Aorta (tissue), 5 donors: ENCODE measurements at places on chromosomes 6 and 20. TPM values are rescaled to one million over a fixed set of nuclear protein-coding genes. Genes with fewer than 3 reads are reported as not detected.

GRCh38 chr20:53926428-53927028 lies 143.9 kb downstream of the BCAS1 start:
- DNase-seq = no peak

DNA sequence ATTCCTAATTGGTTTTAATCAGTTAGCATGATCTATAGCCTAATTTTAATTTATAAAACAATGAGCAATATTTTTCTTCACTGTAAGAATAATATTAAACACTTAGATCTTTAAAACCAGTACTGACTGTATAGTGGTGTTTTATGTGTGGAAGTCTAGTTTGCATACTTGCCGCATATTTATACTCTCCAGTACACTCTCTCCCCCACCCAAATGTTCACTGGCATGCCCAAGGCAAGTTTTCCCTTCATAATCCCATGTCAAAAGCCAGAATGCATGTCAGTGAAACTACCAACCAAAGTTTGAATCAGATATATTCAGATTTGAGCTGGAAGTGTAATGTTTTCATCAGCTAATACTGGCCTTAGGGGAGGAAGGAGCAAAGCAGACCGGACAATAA lies 506.1 kb downstream of the PHF3 start:
- no peak for DNase-seq

DNA sequence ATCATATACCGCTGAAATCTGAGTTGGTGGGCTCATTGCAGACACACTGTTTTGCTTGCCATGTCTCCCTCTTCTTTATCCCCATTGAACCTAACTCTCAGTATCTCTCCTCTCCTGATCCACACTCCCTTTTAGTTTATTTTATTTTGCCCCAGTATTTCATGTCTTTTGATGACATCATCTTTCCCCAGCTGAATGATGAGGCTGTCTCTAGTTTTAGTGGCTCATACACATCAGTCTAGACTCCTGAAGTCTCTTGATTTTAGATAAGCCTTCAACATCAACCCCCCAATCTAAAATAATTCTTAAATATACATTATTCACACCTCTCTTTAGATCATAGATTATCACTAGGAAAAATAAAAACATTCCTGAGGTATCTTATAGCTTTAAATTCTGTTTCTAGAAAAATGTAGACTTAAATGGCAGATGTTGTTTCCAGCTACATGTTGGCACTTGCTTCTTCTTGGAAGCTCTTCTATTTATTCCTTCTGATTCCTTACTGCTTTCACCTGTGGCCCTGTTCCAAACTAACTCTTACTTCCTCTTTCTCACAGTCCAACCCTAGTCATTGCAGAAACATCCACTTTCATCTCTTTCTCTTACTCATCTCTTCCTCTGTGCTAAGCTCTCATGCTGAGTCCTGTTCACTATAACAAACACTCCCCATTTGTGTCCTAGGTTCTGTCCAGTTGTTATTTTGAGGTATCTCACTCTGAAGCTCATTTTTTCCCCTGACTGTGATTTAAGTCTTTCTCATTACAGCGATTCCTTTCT lies 191.9 kb upstream of the SLC35B3 start:
- DNase-seq = no peak

GRCh38 chr6:10431423-10432164 lies 16.7 kb upstream of the TFAP2A start:
- no peak for DNase-seq

DNA sequence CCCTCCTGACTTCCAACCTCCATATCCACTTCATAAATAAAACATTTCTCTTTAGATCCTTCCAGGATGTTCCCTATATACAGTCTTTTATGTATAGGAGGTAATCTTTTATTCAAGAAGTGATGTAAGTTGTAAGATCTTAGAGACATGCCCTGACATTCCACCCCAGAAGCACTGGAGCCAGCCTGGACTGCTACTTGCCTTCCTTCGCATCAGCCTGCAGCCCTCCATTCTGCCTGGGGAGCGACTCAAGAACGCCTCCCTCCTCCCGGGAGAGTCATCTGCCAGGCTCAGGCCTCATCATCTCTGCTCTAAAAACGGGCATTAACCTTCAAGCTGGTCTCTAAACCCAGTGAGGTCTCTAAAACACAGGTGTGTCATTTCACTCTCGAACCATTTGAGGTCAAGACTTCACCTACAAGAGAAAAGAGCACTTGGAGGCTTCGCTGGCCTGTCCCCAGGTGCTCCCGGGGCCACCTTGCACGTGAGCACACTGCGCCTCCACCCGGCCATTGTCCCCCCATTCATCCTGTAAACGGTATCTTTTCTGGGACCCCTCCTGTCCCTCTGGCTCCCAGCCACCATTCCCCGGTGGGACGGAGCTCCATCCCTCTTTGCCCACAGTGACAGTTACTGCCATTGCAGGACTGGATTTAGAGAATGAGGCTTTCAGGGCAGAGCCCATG lies 107.5 kb upstream of the PDE10A start:
- no peak for DNase-seq

- no peak for DNase-seq
These were observed 246.3 kb upstream of the PREP start for GRCh38 chr6:105649192-105649591.

- DNase-seq = no peak
These were observed 336.4 kb upstream of the SOX4 start for GRCh38 chr6:21257125-21257524.

GRCh38 chr20:3208786-3209256 lies 477 bp upstream of the ITPA start:
- no peak for DNase-seq

GRCh38 chr6:41176189-41176588 lies 13.3 kb upstream of the TREM2 start:
- no peak for DNase-seq

Gene PDE7B
- total RNA-seq = 6.9 TPM

DNA sequence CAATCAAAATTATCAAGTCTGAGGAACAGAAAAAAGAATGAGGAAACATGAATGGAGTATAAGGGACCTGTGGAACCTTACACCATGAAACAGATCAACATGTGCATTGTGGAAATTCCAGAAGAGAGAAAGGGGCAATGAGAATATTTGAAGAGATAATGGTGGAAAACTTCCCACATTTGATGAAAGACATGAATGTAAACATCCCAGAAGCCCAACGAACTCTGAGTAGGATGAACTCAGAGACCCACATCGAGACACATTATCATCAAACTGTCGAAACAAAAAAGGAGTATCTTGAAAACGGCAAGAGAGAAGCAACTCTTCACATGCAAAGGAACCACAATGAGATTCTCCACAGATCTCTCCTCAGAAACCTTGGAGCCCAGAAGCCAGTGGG lies 371.1 kb downstream of the CDKAL1 start:
- no peak for DNase-seq

- no peak for DNase-seq
These were observed 13.9 kb upstream of the SCUBE3 start for GRCh38 chr6:35199866-35200265.

DNA sequence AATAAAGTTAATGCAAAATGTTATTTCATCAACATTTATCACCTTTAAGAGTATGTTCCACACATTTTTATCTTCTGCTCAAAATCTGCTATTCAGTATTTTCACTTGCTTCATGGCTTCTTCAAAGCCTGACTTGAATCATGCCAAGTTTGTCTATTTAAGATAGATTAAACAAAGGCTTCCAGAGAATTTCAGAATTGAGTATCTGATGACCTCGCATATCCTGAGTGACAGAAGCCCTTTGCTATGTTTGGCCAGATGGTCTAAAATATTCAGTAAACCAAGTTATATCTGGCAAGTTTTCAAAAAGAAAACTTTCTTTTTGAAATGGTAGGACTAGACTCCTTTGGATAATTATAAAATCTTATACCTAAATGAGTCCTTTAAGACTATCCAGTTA lies 348.9 kb upstream of the KCNQ5 start:
- no peak for DNase-seq

- DNase-seq = no peak
These were observed 17.3 kb downstream of the KIAA0408 start for GRCh38 chr6:127441881-127442280.

- no peak for DNase-seq
These were observed 28.2 kb downstream of the ZNF337 start for GRCh38 chr20:25668446-25668845.

DNA sequence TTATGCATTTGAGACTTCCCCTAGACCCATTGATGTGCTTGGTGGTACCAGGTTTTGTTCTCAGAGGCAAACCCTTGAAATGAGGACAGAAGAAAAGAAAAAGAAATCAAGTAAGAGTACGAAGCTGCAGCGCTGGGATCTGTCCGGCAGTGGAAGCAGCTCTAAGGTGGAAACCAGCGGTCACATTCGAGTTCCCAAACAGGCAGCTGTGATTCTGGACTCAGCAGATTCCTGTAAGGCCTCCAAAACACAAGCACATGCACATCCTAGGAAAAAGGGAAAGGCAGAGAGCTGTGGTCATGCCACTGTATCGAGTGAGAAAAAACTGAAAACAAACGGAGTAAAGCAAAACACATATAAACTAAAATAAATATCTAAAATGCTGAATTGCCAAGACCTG lies 4.5 kb downstream of the FAM217B start:
- no peak for DNase-seq

GRCh38 chr6:29825848-29826247 lies 1.8 kb upstream of the HLA-G start:
- DNase-seq = no peak

DNA sequence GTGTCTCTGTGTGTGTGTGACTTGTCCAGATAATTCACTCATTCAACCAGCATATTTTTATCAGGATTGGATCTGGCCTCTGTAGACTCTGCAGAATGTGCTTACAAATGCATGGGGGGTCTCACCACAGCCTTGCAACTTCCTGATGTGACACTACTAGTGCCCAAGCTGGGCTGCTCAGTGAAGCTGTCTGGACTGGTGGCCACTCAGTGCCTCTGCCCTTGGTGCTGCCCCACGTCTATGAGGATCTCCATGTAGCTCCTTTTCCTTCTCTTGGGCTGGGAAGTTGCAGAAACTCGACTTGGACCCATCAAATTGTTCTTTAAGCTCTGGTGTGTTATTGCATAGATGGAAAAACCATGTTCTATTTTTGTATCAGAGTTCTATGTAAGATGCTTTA lies 75.8 kb downstream of the NRN1 start:
- DNase-seq = no peak

- DNase-seq = no peak
These were observed 565 bp downstream of the QKI start for GRCh38 chr6:163414946-163415619.

DNA sequence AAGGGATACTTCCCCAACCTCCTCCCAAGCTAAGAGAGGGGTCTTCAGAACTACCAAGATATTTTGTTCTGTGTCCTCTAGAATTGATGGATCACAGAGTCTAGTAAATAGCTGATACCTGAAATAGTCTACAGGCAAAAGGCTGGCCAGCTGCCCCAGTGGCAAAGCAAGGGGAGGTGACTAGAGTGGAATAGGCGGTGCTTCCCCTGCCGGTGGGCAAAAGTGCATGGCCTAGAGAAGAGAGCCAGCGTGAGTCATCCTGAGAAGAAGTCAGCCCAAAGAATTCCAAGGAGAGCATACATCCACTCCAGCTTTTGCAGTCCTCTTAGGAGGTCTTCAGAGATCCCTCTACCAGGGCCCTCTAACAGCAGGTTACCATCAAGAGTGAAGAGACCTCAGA lies 14.7 kb downstream of the DPPA5 start:
- DNase-seq = no peak

DNA sequence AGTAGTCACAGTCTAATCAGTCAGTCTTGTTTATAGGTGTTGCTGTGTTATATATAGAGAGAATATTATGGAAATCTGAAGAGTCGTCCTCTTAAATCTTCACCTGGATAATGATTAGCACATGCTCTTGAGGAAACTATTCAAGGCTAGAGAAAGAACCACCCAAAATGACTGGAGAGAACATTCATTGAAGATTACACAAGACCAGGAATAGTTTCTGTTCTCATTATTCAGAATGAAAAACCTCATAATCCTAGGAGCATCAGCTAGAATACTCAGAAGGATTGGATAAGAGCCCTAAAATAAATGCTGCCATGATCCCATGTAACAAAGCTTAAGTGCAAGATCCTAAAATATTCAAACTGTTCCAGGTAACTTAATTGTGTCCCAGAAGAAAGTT lies 278.2 kb upstream of the PREP start:
- DNase-seq = no peak

DNA sequence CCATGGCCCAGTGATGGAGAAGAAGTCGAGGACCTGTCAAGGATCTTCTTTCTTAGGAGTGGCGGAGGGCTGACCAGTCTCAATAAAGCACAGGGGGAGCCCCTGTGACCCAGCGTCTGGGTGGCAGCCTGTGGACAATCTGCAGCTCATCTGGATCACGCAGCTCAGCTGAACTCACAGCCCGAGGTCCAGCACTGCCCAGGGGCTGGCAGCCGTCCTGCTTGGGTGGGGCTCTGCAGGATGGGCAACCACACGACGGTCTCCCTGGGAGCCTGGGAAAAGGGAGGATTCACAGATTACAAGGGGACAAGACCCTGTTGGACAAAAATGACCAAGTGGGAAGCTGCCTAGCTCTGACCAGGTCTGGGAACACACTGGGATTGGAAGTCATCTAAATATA lies 110.8 kb downstream of the MYLK4 start:
- no peak for DNase-seq

Gene BHLHE23
- not detected for total RNA-seq

GRCh38 chr6:13071550-13072345 lies 256.6 kb downstream of the TBC1D7 start:
- no peak for DNase-seq

GRCh38 chr20:50821994-50822393 lies 27.1 kb downstream of the BCAS4 start:
- DNase-seq = no peak

Gene STX7
- total RNA-seq = 51.5 TPM

DNA sequence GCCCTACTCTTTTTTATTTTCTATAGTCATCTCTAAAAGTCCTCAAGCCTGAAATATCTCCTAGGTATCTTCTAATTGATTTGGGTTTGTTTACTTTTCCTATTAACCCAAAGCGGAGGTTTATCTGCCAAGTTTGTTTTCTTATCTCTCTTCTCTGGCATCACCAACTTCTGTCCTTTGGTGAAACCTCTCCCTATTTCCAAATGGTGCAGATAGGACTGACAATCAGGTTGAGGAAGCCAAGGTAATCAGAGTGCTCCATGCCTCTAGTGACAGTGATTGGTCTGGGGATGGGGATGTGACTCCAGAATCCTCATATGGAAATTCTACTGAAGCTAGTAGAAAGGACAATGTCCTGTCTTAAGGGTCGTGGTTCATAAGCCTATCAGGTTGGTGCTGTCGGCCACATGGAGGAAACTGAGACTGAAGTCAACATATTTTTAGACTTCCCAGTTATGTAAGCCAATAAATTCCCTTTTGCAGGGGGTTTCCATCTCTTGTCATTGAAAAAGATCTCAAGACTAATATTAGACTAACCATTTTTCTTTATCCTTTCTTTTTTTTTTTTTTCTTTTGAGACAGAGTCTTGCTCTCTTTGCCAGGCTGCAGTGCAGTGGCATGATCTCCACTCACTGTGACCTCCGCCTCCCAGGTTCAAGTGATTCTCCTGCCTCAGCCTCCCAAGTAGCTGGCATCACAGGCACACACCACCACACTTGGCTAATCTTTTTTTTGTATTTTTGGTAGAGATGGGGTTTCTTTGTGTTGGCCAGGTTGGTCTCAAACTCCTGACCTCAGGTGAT lies 28.0 kb downstream of the KIF6 start:
- DNase-seq = no peak
